ENCODE measurements at places on chromosomes 1 and 21. TPM values are rescaled to one million over a fixed set of nuclear protein-coding genes. Genes with fewer than 3 reads are reported as not detected.

The UBE2U gene
- total RNA-seq: 0.85 TPM

The DPT gene
- 45.6 TPM for total RNA-seq

The ERVH48-1 gene
- total RNA-seq: not detected

The DNM3 gene
- total RNA-seq: 1.2 TPM

The CLIC6 gene
- total RNA-seq: 11.2 TPM

The NKAIN1 gene
- 0.19 TPM for total RNA-seq

The C8B gene
- total RNA-seq: not detected

The FCMR gene
- total RNA-seq: 3.3 TPM
